ENCODE measurements at places on chromosomes 13 and 19. TPM values are rescaled to one million over a fixed set of nuclear protein-coding genes. Genes with fewer than 3 reads are reported as not detected.

- DNase-seq = no peak
Measured at GRCh38 chr13:85724546-85725432, 74.4 kb downstream of the SLITRK6 start.

OR10H1 gene
- not detected for total RNA-seq

C1QTNF9B gene
- total RNA-seq = not detected

DNA sequence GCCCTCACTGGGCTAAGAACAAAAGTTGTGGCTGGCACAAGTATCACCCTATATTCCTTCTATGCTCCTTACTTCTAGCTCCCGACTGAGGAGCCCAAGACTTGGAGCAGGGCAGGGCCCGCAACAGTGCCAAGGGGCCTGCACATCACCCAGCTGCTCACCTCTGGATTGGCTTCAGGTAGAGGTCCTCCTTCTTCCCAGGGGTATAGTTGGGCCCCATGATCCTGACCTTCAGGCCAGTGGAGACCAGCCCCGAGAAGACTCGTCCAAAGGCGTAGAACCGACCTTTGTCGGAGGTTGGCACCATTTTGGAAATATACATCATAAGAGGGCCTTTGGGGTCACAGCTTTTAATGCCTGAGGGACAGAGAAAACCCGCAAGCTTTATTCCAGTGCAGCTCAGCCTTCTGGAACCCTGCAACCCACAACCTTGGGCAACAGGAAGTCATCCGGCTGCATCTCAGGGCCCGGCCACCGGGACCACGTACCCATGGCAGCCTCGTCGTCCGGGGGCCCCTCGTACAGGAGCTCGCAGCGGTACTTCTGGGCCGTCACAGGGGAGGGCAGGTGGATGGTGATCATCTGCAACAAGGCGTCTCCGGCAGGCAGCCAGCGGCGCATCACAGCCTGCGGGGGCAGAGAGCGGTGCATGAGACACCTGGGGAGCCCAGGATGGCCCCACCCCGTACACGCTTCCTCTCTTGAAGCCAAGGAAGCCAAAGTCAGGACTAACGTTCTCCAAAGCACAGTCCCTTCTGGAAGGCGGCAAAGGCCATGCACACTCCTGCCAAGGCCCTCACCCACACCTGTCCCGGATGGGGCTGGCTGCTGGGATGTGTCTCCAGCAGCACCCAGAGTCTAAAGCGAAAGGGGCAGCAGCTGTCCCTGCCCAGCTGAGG, 4.7 kb downstream of the EEF2 start:
- DNase-seq = no peak

- no peak for DNase-seq
Measured at GRCh38 chr19:49999371-50000010, 25.7 kb downstream of the VRK3 start.

SLC17A7 gene
- 0.18 TPM for total RNA-seq

SRRM5 gene
- 0.12 TPM for total RNA-seq

GSX1 gene
- total RNA-seq = not detected

TNFSF9 gene
- not detected for total RNA-seq

- DNase-seq = no peak
Measured at GRCh38 chr13:20001366-20002190, 43.1 kb downstream of the ZMYM2 start.

SELENOV gene
- total RNA-seq = 0.32 TPM

ONECUT3 gene
- total RNA-seq = not detected

IQCN gene
- 0.06 TPM for total RNA-seq

GRCh38 chr13:44276061-44276460, 97.6 kb upstream of the SERP2 start:
- DNase-seq = no peak

DNA sequence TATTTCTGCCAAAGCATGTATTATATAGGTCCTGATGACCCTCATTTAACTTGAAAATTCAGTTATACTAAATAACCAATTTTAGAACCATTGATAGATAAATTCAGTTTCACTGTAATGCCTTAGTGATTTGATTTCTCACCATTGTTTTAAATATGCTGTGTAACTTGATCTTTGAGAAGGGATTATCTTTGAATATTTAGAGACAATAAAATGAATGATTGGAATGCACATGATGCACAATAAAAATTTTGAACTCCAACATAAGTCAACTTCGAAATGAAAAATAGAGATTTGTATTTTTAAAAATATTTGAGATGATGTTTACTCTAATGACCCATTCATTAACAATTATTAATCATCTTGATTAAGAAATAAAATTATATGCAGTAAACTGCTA, 654.5 kb downstream of the OLFM4 start:
- DNase-seq = no peak
